ENCODE measurements at places on chromosomes 7 and 10.

DNA sequence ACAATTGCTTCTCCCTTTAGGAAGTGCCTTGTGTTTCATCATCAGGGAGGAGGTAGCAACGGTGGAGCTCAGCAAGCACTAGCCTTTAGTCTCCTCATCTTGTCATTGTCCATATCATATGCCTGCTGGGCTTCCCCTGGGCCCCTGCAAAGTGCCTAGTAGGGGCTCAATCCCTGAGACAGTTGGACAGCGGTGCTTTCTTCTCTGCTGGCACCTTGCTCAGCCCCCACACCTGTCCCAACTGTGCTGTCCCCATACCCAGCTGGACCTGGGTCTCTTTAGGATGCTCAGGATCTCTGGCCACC lies 5.5 kb downstream of the SMARCD3 start:
- no peak for DNase-seq

DNA sequence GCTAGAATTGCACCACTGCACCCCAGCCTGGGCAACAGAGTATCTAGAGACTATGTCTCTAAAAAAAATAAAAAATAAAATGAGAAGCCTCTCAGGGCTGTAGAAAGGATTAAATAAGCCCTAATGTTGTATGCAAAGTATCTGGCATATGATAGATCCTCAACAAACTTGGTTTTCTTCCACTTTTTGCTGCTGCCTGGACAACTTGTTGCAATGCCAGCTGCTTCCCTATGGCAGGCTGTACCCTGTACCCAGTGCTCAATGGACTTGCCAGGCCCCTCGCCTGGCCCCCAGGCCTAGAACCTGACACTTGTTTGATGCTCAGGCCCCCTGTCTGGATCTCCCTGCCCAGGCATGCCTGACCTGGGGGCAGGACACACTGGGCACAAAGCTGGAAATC lies 28.5 kb upstream of the CDH23 start:
- no peak for DNase-seq

GRCh38 chr7:87687653-87688254 lies 59.6 kb downstream of the RUNDC3B start:
- DNase-seq, result no peak

- DNase-seq, result no peak
These were observed 207.4 kb downstream of the DNAJB6 start for GRCh38 chr7:157544226-157544625.

GRCh38 chr10:107803546-107803945 lies 639.0 kb upstream of the SORCS1 start:
- DNase-seq, result no peak

DNA sequence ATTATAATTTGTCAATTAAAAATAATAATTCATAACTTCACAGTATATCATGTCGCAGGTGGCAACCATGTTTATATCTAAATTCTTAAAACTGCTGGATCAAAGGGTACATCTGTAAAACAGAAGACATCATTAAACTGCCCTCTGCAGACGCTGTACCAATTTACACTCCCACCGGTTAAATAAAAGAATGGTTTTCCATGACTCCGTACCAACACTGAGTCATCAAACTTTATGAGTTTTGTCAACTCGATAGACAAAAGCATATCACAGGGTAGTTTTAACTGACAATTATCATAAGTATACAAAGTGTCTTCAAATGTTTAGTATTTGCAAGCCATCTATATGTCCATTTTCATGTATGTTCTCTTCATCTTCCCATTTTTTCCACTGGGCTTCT lies 5.7 kb upstream of the GSTK1 start:
- no peak for DNase-seq

- DNase-seq, result no peak
These were observed 16.4 kb upstream of the PDSS1 start for GRCh38 chr10:26681076-26681475.

DNA sequence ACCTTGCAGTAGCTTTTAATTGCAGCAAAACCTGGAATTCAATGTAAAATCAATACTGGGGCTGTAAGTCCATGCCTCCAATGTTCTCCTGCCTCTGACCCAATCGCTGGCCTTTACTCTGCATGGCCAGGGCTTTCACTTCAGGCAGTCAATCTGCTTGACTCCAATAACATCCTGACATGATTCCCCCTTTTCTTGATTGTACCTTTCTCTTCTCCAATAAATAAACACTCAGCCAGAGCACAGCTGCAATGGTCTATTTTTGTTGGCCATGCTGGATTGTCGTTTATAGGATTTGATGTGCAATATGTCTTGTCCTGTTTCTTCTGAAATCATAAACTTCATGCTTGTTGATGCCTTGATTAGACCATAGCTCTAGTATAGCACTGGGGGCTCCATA lies 97.8 kb upstream of the COL1A2 start:
- no peak for DNase-seq

DNA sequence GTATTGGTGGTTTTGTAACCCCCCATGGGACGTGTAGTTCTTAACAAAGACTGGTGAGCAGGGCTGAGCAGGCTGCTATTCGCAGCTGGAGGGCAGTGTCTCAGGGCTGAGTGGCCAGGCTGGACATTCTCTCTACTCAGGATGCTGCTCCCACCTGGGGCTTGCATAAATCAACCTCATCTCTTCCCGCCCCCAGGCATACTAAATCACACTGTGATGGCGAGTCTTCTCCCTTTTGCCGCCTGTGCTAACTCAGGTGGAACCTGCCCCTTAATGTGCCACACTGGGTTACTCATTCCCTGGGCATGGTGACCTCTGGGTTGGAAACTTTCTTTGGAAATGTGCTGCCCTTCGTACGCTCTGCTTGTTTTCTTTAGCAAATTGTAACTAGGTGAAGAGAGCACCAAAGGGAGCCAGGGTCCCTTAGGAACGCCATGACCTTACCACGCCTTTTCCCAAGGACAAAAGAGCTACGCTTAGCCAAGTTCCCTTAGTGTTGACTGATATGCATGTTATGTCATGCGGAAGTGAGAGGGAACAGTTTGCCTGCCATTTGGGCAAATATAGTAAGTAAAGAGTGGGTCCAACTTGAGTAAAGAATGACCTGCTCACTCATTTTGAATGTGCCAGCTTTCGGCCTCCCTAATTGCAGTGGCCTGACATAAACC lies 40.4 kb upstream of the COBL start:
- no peak for DNase-seq

DNA sequence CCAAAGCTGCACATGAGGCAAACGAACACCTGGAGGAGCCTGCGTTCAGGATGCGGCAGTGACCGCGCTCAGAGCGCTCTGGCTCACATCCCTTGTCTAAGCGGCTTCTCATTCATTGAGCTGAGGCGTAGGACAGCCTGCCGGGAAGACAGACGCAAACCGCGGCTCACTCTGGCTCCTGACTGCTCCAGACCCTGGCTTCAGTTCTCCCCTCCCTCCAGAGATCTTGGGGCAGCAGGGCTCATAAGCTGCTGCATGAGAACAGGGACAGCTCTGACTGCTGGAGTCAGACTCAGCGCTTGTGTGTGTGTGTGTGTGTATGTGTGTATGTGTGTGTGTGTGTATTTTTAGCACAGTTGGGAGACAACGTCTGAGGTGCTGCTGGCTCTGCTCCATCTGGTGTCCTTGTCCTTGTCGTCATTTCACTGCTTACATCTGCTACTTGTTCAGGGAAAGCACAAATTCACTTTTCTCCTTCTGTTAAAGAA lies 15.8 kb upstream of the LYZL2 start:
- no peak for DNase-seq

DNA sequence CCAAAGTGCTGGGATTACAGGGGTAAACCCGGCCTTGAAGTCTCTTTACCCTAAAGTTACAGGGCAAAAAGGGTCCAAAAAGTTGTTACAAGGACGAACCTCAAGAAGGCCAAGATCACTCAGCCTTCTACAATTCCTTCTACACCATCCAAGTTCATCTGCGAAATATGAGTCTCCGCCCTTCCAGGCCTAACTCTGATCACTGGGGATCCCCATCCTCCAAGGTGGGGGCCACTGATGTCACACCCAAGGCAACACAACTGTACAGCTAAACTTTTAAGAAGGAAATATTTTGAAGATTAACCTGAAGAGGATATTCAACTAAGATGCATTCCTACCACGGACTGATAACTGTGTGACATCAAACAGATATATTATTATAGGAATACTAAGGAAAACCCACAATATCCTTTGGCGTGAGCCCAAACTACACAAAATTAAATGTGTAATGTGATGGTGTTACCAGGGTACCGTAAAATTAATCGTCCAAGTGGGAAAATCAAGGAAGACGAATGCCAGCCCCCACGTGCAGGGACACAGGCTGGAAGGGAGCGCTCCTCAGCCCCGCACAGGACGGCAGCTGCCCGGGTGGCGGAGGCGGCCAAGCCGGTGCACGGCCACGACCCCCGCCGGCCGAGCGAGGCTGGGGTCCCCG lies 1.0 kb downstream of the PAXIP1 start:
- no peak for DNase-seq

GRCh38 chr7:36625247-36625646 lies 99.0 kb downstream of the AOAH start:
- DNase-seq, result no peak

DNA sequence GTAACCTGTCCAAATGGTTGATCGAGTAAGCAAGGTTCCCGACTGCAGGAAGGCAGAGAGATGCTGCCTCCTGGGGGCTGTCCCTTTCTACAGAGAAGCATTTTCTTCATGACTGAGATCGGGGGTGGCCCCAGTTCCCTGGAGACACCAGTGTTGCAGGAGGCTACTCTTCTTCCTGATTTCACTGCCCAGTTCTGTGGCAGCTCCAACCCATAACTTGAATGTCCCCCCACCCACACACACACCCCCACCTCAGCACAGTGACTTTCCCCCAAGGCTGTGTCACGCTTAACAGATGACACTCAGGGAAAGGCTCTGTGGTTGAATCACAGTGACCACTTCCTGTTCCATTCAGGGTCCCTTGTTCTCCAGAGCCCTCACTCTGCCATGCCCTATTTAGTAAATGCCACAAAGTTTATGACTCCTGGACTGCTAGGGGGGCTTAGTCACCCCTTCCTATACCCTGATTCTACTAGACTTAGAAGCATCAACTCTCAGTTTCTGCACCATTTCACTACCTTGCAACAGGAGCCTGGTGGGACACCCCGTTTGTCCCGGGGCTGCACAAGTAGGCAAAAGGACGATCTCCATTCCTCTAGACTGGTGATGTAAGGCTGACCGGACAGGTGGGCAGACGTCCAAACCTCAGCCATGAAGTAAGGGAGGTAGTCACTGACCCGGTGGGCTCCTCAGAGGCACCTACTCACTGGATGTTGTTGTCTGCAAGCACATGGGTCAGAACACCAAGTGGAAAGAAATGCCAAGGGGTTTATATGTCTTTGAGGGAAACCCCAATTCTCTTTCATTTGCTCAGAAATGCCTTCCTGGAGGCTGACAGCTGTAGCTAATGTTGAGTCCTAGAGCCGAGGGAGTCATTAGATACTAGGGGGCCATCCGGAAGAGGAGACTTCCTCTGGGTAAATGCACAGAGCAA lies 31.3 kb upstream of the SMC3 start:
- DNase-seq, result no peak

DNA sequence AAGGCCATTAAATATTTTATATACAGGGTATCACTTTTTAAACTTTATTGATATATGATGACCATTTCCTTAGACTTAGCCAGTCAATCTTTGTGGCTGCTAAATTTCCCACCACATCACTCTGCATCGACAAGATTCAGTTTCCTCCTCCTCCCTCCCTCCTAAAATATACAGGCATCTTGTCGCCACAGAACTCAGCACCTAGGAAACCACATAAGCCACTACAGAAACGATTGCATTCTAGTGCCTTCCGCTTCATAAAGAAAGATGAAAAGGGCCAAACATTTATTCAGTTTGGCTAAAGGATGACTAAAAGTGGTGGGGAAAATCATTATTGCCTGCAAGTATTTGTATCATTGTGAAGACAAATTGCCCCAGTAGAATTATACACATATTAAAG lies 30.7 kb downstream of the ERCC6 start:
- DNase-seq, result no peak

DNA sequence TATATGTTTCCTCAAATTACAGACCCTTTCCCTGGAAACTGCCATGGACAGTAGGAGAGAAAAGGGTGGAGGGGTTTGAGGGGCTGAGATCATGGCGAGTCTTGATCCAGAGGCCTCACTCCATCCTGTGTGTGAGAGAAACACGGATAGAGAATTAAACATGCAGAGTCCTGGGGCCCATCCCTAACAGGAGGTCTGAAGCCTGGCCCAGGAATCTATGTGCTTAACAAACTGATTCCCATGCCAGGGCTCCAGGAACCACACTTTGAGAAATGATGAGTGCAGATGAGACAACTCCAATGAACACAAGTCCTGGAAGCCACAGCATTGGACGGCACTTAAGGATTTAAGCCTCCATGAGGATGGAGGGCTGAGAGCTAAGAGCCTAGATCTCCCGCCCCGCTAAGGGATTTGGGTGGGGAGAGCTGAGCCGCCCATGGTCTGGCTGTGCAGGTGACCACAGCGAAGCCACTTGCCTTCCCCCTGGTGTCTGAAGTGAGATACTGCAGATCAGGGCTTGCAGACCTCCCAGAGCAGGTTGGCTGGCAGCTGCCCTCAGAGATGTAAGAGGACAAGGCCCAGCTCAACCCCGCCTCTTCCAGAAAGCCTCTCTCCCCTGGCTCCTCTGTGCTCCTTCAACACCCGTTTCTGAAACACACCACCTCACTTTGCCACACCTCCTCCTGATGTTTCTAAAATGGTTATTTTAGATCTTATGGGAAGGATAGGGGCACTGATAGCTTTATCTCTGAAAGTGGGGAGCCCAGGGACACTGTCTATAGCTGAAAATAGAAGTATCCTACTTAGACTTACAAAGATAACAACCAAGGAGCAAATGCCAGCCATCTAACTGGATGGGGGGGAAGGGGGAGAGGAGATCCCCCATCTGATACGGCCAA lies 24.8 kb upstream of the EIF5AL1 start:
- no peak for DNase-seq

GRCh38 chr7:117777335-117778142 lies 95.7 kb downstream of the CTTNBP2 start:
- DNase-seq, result no peak

DNA sequence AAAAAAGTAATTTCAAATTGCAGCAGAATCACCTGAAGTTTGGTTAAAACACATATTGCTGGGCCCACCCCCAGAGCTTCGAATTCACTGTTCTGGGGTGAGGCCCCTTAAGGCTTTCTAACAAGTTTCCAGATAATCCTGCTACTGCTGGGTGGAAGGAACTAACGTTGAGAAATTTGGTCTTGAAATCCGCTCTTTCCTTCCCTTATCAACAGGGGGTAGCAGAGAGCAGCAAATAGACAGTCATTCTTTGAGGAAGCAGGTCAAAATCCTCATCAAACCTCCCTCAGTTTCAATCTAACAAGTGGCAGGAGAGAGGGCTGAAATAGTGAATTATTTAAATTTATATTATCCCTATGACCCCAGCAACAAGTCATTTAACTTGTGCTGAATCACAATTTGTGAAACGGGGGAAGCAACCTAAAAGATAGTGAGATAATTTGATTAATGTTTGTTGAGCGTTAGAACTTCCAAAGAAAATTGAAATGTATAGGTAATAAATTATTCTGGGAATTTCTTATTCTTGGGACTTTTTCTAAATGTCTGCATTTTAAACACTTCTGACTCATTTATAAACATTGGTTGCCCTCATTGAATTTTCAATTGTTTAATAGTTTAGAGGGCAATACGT lies 21.7 kb upstream of the MALSU1 start:
- no peak for DNase-seq

GRCh38 chr10:76172020-76172419 lies 740.6 kb downstream of the LRMDA start:
- no peak for DNase-seq
